ENCODE measurements at places on chromosomes 3 and 15.

DNA sequence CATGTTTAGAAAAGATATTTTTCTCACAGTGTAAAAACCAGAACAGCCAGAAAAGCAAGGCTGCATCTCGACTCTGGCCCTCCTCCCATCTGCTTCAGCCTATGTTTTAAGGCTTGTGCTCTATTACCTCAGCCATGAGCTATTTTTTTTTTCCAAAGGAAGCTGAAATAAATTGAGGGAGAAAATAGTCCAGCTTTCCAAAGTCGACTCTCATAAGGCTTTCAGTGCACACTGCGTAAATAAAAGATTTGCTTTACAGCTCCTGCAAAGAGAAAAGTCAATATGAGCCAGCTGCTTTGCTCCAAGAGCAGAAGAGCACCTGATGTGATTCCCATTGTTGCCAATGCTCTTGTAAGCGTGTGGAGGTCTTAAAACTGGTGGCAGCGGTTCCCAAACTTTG is 26.7 kb downstream of the SCG3 start:
- no peak for DNase-seq

- DNase-seq: no peak
Measured at GRCh38 chr3:151219056-151219455, 16.0 kb upstream of the GPR171 start.

DNA sequence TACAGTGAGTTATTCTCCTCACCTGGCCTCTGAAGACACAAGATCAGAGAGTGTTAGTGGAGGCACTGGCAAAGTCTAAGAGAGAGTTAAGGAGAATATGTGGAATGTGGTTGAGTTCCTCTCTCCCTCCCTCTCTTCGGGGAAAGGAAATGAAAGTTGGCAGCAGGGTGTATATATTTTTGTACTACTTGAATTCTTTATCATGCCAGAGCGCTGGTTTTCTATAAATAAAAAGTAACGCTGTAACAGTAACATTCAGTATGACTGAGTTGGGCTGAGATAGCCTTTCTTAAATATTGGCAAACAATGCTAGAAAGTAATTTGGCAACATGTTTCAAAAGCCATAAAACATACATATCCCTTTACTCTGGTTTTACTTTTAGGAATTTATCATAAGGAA is 77.5 kb upstream of the TNFAIP8L3 start:
- DNase-seq: no peak

DNA sequence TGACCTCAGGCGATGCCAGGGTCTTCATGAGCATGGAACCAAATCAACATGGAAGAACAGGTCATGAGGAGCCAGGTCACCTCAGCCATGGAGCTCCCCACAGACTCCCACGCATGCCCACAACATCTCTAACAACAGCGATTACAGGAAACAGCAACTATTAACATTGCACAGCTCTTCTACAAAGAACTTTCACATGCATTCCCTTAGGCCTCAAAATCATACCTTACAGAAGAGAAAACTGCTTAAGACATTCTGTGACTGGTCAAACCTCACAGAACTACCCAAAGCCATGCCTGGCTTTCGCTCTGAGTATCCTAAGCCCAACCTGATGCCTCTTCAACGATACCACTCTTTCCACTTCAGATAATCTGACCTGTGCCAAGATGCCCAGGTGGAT is 117.8 kb downstream of the OXNAD1 start:
- no peak for DNase-seq

- DNase-seq: no peak
Measured at GRCh38 chr3:127473244-127474024, 117.1 kb downstream of the TPRA1 start.

- DNase-seq: no peak
Measured at GRCh38 chr3:61169621-61170251, 81.5 kb downstream of the FHIT start.

DNA sequence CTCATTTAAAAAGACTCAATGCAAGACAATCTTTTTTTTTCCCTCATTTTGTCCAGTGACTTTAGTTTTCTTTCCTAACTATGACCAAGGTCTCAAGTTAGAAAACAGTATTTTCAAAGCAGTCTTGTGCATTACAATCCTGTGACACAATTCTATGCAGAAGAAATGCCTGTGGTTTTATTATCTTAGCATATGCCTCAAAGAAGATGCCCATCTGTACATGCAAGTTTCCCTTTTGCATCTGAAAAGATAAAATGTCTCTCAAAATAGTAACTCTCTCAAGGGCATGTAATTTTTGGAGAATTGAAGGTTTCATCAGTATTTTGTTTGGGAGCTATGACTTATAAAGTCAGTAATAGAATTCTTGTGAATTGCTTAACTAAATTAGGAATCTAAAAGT is 292.0 kb upstream of the SUCLG2 start:
- no peak for DNase-seq

GRCh38 chr15:49137861-49138260 is 17.5 kb downstream of the COPS2 start:
- DNase-seq: no peak

GRCh38 chr15:31551323-31551722 is 224.7 kb downstream of the KLF13 start:
- DNase-seq: no peak

GRCh38 chr3:12966847-12967605 is 106.2 kb downstream of the IQSEC1 start:
- DNase-seq: no peak

DNA sequence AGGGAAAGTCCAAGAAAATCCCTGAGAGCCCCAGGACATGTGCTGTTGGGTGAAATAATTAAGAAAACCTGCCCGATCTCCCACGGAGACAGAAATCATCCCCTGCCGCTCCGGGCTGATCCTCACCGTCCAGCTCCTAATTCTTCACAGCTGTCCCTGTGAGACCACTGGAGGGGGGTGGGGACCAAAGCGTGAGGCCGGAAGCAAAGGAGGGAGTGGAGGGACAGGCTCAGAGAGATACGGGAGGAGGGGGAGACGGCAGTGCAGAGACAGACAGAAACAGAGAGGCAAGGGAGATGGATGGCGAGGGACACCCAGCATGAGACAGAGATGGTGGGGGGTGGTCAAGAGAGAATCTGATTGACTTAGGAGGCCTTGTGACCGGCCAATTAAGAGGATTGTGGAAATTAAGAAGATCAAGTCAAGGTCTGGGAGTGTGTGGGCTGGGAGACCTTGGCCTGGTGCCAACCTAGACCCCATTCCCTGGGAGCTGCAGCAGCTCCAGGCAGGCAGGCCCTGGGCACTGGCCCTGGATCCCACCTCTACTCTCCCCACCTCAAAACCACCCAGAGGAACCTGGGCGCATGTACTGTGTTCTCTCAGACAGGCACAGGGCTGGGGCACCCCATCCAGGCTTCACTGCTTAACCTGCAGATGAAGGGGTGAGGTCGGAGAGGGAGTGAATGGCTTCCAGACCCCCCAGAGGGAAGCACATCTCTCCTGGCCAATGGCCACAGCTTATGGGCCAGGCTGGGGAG is 113.2 kb upstream of the ALDH1A3 start:
- DNase-seq: no peak

- no peak for DNase-seq
Measured at GRCh38 chr3:86787091-86787490, 203.9 kb downstream of the VGLL3 start.

DNA sequence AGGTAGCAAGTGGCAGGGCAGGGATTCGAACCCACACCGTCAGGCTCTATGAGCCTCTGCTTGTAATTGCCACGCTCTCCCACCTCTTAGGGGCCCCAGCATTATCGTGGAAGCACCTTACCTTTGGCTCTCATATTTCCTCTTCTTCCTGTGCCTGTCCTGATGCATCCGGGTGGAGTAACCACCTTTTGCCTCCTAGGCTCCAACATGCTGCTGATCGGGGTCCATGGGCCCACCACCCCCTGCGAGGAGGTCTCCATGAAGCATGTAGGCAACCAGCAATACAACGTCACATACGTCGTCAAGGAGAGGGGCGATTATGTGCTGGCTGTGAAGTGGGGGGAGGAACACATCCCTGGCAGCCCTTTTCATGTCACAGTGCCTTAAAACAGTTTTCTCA is 40.4 kb downstream of the DNASE1L3 start:
- DNase-seq: no peak

- no peak for DNase-seq
Measured at GRCh38 chr15:74191798-74192197, 10.8 kb downstream of the STRA6 start.

- DNase-seq: peak; percentile 53
Measured at GRCh38 chr15:84981711-84982300, at the start of gene PDE8A. Gene PDE8A (plus strand): TSS chr15:84981856. CDS start chr15:84982163, 307 bp downstream.

DNA sequence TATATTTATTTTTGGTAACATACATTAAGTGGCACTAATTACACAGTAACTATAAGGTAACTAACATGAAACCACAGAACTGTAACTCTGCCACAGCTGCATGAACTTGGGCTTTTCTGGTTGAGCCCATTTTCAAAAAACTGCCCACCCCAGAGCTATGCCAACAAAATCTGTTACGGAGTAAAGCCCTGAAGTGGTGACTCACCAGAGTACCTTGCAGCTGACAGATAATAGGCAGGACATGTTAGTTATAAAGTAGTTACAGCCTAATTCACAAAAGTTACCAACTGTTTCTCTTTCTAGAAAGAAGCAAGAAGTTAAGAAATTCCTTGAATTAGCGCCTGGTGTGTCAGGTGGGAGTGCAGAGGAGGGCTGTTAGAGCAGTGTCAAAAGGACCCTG is 1.5 kb upstream of the GPX1 start:
- no peak for DNase-seq

DNA sequence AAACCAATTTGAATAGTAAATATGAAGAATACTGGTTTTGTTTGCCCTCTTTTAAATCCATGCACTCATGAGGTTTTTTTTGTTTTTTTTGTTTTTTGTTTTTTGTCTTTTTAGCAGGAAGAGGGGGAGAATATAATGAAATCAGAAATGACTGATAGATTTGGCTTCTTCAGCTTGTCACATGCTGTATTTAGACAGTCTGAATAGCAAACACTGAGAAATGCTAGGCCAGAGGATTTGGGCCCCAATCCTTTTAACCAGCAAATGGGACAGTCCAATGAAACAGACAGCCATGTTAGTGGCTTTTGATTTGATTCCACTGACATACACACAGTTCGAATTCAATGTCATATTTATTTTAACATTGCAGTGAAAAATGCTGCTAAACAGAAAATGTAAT is 14.2 kb upstream of the CEP152 start:
- DNase-seq: no peak

DNA sequence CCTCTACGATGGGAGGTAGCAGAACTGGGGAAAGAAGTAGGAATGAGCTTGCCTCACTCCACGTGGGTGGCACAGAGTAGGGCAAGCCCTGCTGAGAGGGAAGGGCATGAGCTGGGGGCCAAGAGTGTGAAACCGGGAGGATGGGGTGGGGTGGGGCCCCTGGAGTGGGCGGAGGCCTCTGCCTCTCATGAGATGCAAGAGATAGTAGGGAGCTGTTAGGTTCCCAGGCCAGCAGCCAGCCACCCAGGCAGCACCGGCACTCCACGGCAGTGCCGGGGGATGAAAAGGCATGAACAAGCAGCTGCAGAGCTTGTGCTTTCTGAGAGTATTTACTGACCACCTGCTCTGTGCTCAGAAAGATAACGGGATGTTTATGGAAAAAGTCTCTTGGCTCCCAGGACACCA is 24.4 kb upstream of the PLA2G4E start:
- DNase-seq: no peak

DNA sequence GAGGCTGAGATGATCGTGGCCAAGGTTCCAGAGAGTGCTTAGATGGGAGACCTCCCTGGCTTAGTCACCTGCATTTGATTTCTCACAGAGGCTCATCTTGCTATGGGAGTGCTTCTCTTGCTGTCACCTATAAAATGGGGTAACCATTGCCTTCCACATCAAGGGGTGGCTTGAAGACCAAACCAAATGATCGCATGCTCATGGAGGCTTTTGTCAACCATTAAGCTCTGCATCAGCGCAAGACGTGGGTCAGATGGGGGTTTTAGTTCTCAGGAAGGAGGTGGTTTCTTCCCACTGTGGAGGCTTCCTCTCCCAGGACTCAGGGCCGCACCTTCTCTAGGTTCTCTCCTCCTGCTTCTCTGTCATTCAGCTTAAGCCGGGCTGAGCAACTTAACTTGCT is 27.4 kb upstream of the NOX5 start:
- DNase-seq: no peak

- DNase-seq: peak; percentile 29
Measured at GRCh38 chr3:17025594-17026139, 140.9 kb downstream of the PLCL2 start.

- no peak for DNase-seq
Measured at GRCh38 chr3:50472958-50473357, 30.5 kb downstream of the CACNA2D2 start.

GRCh38 chr3:100730524-100730923 is 21.2 kb downstream of the TFG start:
- DNase-seq: no peak

GRCh38 chr3:45929042-45929679 is 14.1 kb upstream of the CXCR6 start:
- DNase-seq: peak; percentile 49

DNA sequence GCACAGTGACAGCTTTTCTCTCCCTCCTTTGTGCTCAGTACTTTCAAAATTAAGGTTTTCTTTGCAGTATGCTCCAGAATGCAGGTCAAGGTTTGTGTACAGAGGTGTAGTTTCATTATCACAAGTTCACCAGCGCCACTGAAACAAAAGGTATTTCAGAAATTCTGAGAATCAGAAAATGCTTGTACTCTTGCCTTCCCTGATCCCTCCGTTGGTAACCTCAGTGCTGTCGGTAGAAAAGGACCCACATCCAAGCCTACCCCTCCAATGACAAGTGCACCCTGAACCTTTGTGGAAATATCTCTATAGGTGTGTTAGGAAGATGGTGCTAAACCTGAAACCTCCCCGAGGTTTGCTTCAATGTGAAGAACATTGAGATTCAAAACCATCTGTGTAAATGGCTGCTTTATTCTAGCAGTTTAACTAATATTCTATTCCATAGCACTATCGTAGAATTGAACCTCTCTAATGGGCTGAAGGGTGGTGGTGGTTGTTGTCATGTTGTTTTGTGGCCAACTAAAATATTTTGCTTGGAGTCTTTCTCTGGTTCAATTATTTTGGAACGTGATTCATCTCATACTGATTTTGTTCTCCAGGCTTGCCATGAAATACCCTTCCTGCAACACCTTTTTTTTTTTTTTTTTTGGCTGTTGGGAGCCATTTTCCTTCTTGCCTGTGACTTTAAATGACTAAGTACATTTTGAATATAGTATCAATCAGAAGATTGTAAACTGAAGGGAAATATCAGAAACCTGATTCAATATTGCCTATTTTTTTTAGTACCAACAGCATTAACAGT is 20.7 kb downstream of the ZBTB38 start:
- no peak for DNase-seq

DNA sequence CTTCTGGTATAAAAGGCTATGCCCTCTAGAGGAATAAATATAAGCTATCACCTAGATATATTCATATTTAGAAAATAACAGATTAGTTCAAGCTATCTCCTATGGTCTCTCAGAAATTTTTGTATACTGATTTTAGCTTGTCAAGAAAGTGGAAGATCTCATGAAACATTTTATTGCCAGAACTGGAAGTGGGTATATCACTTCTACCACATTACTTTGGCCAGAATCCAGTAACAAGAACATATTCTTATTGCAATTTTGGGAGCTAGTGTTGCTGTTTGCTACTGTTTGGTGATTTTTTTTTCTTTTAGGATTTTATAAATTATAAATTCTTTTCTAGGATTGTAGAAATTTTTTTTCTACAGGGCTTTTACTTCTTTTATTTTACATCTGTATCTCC is 14.2 kb upstream of the DIPK2A start:
- no peak for DNase-seq

GRCh38 chr15:67774626-67775025 is 50.7 kb upstream of the SKOR1 start:
- DNase-seq: no peak

All from T-helper 2 cell treated with Interferon-gamma antibody and Interleukin-4, amounts not matched to agents 5 μg/mL and 100 μg/mL, for 36 hours (primary cell).